ENCODE measurements at places on chromosomes 11 and 22. TPM values are rescaled to one million over a fixed set of nuclear protein-coding genes. Genes with fewer than 3 reads are reported as not detected.

GRCh38 chr11:116427903-116428637 lies 344.7 kb downstream of the BUD13 start:
- H3K4me3 ChIP-seq, result no peak overlapping the region
- peaks cover 3% of the 10 kb centered on the region for H3K27me3 ChIP-seq
- no peak overlapping the region for H3K27ac ChIP-seq
- no peak for DNase-seq
- no peaks in the 10 kb centered on the region for H3K36me3 ChIP-seq
- no peaks in the 10 kb centered on the region for H3K4me1 ChIP-seq

DNA sequence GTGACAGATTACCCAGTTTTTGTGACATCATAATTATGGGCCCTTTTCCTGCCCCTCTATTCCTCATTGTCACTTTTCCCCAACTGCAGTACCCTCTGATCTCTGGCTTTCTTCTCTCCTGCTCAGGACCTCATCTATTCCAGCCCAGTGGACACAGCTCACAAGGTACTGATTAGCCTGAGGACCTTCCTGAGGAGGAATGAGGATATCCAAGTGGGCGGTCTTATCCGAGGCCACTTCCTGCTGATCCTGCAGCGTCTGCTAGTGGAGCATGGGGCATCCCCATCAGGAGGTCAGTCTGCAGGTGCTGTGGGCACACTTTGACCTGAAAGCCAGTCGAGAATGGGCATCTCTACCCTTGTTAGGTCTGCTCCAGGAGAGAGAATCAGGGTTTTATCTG lies 24.5 kb upstream of the CCDC134 start:
- no peak overlapping the region for H3K4me3 ChIP-seq
- no peak for DNase-seq
- H3K27me3 ChIP-seq, result no peaks in the 10 kb centered on the region
- H3K4me1 ChIP-seq, result peaks cover 26% of the 10 kb centered on the region
- H3K27ac ChIP-seq, result no peak overlapping the region

DNA sequence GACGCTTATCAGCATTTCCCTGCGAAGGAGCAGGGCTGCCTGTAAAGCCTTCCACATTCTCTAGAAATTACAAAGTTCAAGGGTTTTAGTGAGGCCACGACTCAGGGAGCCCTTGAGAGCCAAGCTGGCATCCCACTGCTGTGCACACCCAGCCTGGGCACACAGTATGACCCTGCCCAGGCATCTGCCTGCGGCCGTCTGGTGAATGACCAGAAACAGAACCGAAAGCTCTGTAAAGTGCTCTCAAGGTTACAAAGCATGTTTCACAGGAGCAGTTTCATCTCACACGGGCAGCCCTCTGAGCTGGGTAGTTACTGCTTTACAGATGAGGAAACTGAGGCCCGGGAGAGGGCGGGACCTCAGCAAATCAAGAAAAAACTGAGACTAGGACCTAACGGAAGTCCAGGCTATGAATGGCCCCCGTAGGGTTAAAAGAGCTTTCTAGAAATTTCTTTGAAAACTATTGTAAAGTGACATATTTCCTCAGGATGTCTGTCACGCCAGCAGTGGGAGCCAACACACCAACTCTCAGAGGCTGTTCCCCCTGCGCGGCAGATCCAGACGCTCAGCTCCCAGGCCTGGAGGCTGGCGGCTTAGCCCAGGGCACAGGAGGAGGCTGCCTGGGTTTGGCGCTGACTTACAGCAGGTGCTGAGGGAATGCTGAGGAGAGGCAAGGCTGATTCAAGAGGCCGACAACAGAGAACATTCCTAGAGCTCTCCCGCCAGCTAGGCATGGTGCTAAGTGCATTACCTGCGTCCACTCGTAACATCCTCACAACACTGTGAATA lies 7.7 kb upstream of the TCF20 start:
- H3K36me3 ChIP-seq, result no peaks in the 10 kb centered on the region
- no peak overlapping the region for H3K4me3 ChIP-seq
- peaks cover 3% of the 10 kb centered on the region for H3K4me1 ChIP-seq
- peaks cover 3% of the 10 kb centered on the region for H3K27me3 ChIP-seq
- no peak overlapping the region for H3K27ac ChIP-seq

- no peaks in the 10 kb centered on the region for H3K36me3 ChIP-seq
- peaks cover 14% of the 10 kb centered on the region for H3K4me1 ChIP-seq
- no peak overlapping the region for H3K27ac ChIP-seq
- no peak for DNase-seq
Measured at GRCh38 chr11:110713449-110713776, 1.2 kb upstream of the ARHGAP20 start.

DNA sequence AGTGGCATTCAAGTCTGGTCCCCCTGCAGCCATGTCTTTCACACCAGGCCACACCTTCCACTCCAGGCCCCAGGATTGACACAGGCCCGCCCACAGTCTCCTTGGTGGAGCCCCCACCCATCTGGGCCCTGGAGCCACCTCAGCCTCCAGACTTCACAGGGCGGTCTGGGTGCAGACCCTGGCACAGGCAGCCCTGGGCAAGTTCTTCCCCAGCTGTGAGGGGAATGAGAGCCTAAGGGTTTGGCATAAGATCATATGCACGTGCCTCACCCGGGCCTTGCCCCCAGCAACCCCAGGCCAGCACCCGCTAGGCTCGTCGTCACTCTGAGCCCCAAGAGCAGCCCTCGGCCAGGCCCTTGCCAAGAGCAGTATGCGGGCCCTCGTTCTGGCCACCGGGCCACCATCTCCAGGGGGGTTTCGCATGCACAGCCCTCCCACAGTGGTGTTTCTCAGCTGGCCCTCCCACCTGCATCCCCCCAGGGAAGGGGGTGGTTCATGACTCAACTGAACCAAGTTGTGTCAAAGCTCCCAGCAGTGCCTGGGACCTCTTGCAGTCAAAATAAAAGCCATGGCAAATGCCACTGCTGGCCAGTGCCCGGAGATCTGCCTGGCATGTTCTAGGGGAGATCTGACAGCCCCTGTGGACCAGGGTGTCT lies 70.4 kb upstream of the KCNQ1OT1 start:
- H3K27ac ChIP-seq, result no peak overlapping the region
- peaks cover 2% of the 10 kb centered on the region for H3K36me3 ChIP-seq
- peaks cover 9% of the 10 kb centered on the region for H3K4me1 ChIP-seq
- H3K27me3 ChIP-seq, result no peaks in the 10 kb centered on the region
- DNase-seq, result no peak

DNA sequence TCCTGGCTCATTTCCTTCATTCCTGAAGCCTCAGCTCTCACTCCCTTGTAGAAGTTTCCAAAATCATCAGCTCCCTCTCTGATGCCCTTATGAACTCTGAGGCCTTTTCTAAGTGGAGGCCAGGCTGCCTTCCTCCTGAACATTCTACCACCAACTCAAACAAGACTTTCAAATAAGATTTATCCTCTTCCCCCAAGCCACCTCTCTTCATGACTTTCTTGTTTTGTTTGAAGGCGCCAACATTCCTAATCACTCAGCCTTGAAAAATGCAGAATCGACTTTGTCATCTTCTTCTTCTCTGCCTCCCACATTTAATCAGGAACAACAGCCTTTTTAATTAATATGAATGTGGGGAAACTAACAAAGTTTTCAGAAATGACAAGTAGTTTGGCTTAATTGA lies 927.9 kb downstream of the OPCML start:
- DNase-seq, result no peak
- H3K4me3 ChIP-seq, result no peak overlapping the region
- H3K27ac ChIP-seq, result no peak overlapping the region
- no peaks in the 10 kb centered on the region for H3K4me1 ChIP-seq
- no peaks in the 10 kb centered on the region for H3K27me3 ChIP-seq
- H3K36me3 ChIP-seq, result no peaks in the 10 kb centered on the region

The MISFA gene
- total RNA-seq, result 0.67 TPM

The TRIM49D1 gene
- not detected for total RNA-seq

All from activated naive CD4-positive, alpha-beta T cell treated with anti-CD3 and anti-CD28 coated beads for 36 hours (primary cell).